Right renal pelvis (tissue), 4 donors: ENCODE measurements at places on chromosomes 2 and 18. TPM values are rescaled to one million over a fixed set of nuclear protein-coding genes. Genes with fewer than 3 reads are reported as not detected.

Gene CD8A
- polyA plus RNA-seq = 1.0 TPM

Gene IL1RN
- polyA plus RNA-seq = 1.3 TPM

Gene YPEL5
- 134 TPM for polyA plus RNA-seq

DNA sequence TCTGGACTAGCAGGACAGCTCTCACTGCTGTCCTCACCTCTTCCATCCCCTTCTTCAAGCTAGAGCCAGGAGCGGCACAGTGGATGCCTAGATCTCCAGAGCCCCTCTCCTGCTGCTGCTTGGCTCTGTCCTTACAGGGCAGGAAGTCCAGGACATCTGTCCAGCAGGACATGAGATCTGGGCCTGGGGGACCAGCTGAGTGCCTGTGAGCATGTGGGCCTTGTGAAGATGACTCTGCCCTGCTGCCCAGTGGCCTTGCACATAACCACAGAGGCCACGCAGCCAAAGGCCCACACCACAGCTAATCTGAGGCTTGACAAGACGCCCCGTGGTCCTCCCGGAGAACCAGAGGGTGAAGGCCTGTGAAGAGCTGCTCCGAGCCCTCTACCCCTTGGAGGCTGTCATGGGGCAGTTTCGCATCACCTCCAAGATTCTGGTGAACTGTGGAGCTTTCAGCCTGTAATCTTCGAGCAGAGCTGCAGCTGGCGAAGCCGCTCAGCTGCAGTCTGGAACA, 516.7 kb upstream of the HS6ST1 start:
- no peak for DNase-seq

- no peak for DNase-seq
These were observed 472 bp upstream of the PLEKHM3 start for GRCh38 chr2:208025814-208026184.

GRCh38 chr2:231936491-231936890, 10.3 kb upstream of the NPPC start:
- no peak for DNase-seq

DNA sequence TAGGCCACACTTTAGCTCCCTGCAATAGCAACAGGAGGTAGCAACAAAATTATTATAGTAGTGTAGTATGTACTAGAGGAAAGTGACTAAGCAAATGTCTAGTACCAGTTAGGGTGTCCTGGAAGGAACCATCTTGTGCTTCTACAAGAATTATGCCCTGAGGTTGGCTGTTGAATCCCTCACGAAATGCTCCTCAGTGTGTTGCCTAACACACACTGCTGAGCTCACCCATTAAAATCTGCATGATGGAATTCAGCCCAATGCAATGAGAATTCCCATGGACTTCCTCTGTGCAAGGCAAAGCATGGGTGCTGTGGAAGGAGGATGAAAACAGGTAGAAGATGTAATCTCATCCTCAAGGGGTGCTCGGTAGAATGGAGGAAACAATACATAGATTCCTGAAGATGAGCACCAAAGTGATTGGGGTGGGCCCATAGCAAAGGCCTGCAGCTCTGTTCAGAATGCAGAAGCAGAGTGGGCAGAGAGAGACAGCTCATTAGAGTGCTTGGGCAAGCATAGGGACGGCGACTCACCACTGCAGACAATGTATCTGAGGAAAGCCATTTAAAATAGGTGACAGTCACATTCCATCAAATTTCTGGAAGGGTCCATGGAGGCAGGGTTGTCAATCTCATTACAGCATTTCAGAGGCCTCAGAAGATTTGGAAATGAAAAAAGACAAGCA, 1.2 kb upstream of the UGT1A7 start:
- DNase-seq = no peak

GRCh38 chr2:3121601-3122000, 256.0 kb downstream of the EIPR1 start:
- no peak for DNase-seq
